ENCODE measurements at places on chromosomes 6 and 20. TPM values are rescaled to one million over a fixed set of nuclear protein-coding genes. Genes with fewer than 3 reads are reported as not detected.

- no peak overlapping the region for H3K4me3 ChIP-seq
- no peak for DNase-seq
- peaks cover 12% of the 10 kb centered on the region for H3K4me1 ChIP-seq
- no peak overlapping the region for H3K27ac ChIP-seq
These were observed 104.4 kb upstream of the CD93 start for GRCh38 chr20:23190557-23190956.

Gene GRM1
- 6.7 TPM for total RNA-seq

Gene TP53RK
- total RNA-seq = 6.0 TPM

- H3K27me3 ChIP-seq = no peaks in the 10 kb centered on the region
- no peak overlapping the region for H3K4me3 ChIP-seq
- H3K27ac ChIP-seq = peak overlapping the region; percentile 65
- H3K36me3 ChIP-seq = peaks cover 17% of the 10 kb centered on the region
- H3K4me1 ChIP-seq = peaks cover 24% of the 10 kb centered on the region
These were observed 33.1 kb upstream of the TMEM30A start for GRCh38 chr6:75317503-75318206.

- H3K36me3 ChIP-seq = no peaks in the 10 kb centered on the region
- H3K4me1 ChIP-seq = no peaks in the 10 kb centered on the region
- no peak for DNase-seq
- no peak overlapping the region for H3K4me3 ChIP-seq
- H3K27ac ChIP-seq = no peak overlapping the region
These were observed 38.9 kb downstream of the MRAP2 start for GRCh38 chr6:84072442-84072997.
